ENCODE measurements at places on chromosomes 2 and 18.
A peak's percentile ranks its signal among the peaks of the same experiment; 100 is the strongest.

DNA sequence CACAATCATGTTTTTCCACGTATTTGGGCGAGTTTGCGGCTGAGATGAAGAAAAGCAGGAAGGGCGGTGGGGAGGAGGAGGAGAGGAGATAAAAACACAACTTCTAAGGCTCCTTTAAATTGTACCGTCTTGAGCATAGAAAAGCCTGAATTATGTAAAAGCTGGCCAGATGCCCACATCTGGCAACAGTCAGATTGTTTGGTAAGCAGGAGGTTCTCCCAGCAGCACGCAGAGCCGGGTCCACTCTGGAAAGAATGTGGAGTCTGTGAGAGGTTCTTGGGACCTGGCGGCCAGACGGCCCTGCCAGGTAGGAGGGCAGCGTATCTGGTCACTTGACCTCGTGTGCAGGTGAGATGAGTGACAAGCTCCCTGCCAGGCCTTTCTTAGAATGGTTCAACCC, 215.3 kb upstream of the APCDD1 start:
- no peak for DNase-seq

DNA sequence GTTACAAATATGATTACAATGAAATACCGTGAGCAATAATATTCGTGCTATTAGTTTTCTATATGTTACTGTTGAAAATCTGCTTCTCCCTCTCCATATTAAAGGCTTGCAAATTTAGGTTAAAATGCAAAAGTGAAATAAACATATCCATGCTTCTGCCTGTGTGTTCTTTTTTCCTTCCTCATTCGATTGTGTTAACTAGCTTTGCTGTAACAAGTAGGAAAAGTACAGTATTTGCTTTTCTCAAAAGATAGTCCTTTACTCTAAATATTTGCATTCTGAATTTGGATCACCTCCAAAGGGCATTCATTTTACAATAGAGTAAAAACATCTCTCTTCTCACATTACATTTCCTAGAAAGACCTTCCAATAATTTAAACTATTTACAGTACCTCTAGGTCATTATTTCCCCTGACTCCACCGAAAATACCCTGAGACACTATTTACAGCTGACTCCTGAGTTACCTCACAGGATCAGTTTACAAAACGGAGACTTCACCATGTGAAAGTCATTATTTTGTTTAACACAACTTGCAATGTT, 835.0 kb upstream of the FANCL start:
- no peak for DNase-seq

DNA sequence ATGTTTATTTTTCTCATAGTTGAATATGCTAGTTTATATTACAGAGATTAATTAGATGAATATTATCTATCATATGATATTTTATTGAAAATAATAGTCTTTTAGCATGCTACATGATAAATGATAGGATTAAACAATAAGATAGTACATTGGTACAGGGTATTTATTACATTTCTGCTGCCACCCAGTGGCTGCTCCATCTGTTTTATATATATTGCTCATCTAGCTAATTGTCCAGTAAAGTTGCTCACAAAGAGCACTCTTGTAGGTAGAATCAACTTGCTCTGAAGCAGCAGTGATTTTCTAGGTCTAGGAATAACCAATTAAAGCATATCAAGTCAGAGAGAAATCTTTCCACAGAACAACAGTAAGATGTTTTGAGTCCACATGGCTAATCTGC, 183.3 kb downstream of the ASXL3 start:
- no peak for DNase-seq

- DNase-seq = no peak
Measured at GRCh38 chr18:58554404-58554803, 74.5 kb downstream of the ALPK2 start.

DNA sequence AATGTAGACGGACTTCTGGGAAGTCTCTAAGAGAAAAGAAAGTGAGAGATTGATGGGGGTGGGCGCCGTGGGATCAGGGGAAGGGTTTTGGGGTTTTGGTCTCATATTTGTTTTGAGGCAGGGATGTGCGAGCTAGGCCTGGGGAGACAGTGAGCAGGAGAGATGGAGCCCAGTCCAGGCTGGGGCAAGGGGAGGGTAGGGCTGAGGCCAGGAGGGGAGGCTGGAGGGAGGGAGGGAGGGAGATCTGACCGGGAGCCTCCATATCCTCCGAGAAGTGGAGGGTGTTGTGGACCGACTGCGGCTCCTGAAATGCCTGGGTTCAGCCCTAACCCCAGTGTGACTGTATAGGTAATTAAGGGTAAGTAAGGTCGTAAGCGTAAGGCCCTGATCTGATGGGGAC, 72.8 kb upstream of the ODC1 start:
- no peak for DNase-seq

GRCh38 chr2:99651930-99652670, 162.3 kb upstream of the REV1 start:
- no peak for DNase-seq

GRCh38 chr2:106104332-106105062, 89.6 kb downstream of the UXS1 start:
- peak; percentile 68 for DNase-seq

DNA sequence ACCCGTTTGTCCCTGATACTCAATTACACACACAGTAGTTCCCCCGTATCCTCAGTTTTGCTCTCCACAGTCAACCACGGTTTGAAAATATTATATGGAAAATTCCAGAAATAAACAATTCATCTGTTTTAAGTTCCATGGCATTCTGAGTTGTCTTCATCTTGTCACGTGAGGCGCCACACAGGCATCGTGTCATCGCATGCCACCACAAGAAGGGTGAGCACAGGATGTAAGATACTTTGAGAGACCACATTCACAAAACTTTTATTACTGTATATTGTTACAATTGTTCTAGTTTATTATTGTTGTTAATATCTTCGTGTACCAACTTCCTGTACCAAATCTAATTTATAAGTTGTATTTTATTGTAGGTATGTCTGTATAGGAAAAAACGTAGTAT, 17.7 kb downstream of the ADNP2 start:
- DNase-seq = no peak

DNA sequence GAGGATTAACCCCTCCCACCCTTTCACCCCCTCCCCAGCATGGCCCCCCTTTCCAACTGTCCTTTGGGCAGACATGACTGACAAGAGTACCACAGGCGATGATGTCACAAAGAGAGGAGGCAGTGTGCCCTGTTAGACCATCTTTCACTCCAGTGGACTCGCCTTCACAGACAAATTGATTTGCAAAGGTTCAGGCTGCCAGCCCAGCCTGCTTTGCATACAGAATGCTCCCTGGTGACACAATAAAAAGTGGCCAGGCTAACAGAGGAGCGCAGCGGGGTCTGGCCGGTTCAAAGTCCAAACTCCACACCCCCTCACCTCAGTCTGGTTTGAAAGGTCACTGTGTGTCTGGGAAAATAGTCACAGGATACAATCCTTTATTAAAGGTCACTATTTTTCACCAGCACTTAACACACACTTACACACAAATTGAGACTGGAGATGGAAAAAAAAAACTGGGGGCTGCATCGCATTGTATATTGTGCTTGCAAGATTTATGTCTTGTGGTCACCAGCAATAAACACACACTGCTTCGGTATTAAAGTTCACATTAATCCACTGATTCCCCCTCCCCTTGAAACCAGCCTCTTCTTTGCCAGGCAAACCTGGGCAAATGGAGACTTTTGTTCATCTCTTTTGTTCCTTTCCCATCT, 236.9 kb downstream of the BCL11A start:
- DNase-seq = no peak

DNA sequence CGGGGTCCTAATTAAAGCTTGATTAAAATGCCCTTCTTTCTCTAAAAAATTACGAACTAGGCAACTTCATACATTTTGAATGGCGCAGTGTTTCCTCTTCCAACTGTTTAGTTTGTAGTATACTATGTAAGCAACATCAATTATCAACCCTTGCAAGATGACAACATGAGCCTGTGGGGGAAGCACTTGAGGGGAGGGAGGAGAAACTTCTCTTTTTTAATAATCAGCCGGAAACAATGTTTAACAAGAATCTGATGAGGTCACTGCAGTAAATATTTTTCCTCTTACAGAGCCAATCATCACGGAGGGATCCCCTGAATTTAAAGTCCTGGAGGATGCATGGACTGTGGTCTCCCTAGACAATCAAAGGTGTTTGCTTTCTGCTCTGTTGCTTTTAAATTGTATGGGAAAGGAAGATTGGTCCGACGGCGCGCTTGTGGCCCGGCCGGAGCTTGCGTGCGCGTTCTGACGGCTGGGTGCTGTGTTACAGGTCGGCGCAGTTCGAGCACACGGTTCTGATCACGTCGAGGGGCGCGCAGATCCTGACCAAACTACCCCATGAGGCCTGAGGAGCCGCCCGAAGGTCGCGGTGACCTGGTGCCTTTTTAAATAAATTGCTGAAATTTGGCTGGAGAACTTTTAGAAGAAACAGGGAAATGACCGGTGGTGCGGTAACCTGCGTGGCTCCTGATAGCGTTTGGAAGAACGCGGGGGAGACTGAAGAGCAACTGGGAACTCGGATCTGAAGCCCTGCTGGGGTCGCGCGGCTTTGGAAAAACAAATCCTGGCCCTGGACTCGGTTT, 5.3 kb upstream of the DLX1 start:
- no peak for DNase-seq
